ENCODE measurements at places on chromosomes 6 and 20.
A peak's percentile ranks its signal among the peaks of the same experiment; 100 is the strongest.

DNA sequence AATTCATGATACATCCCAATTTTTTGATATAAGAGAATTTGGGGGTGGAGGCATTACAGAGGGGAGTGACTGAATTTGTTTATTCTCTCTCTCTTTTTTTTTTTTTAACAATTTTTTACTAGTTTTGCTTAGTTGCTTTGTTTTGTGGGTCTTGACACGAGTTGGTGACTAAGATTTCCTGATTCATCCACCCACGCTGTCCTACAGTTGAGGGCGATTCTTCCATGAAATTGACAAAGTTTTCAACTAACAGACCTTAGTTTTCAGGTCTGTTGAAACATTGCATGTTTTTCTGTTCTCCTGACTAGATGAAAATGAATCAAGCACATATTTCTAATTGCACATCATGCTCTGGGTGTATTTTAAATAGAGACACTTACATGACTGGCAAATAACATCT lies 613.8 kb downstream of the TFAP2B start:
- DNase-seq, result no peak

- no peak for DNase-seq
Observed at GRCh38 chr6:15452182-15452941, 206.5 kb downstream of the JARID2 start.

DNA sequence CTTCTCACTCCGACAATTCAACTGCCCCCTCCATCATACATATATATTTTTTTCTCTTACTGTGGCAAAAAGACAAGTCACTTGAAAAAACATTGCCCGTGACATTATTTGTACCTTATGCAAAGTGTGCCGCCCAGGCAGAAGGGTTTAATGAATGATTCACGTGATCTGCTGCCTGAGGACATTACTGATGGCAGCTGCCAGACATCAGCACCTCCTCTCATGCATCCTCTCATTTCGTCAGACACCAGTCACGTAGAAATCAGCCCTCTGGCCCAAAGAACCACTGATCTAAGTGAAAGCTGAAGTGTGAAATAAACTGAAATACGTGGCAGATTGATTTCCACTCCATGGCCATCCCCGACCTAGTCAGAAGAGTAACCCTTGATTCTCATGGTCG lies 218.8 kb upstream of the PDE10A start:
- DNase-seq, result no peak

GRCh38 chr6:24666097-24666640 lies 530 bp downstream of the TDP2 start:
- peak; percentile 65 for DNase-seq

- no peak for DNase-seq
Observed at GRCh38 chr6:83978324-83978734, 55.2 kb upstream of the MRAP2 start.

DNA sequence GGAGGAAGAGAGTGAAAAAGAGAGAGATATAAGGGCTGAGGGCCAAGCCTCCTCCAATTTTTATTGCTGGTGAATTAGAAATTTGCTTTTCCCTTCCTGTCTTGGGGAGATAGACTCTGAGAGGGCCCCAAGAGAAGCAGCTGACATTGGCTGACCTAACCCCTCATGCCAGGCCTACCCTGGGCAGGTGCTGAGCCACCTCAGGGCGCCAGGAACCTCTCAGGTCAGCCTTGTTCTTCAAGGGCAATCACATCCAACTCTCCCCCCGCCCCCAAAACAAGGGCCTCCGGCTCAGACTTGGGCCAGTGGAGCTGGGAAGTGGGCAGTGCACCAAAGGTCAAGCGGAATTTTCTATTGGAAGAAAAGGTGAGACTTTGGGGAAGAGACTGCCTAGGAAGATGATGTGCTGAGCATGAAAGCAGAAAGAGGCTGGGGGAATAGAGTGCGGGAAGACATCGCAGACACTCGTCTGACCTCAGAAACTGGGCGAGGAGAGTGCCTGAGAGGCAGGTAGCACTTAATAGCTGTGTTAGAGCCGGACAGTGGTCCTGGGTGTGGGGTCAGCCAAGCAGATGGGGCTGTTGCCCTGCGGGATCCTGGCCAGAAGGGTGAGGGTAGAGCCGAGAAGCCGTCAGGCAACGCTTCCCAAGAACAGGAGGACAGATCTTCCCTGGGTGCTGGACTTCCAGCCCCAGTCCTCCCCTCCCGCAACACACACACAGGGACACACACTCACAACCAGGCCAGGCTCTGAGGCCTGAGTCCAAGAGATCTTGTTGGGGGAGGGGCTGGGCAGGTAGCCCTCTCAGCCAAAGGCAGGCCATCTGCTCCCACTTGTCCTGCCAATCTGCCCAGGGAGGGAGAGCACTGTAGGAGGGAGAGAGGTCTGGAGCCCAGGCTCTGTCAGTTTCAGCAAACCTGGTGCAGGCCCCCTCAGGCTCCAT lies 3.7 kb upstream of the FASTKD5 start:
- DNase-seq, result no peak

DNA sequence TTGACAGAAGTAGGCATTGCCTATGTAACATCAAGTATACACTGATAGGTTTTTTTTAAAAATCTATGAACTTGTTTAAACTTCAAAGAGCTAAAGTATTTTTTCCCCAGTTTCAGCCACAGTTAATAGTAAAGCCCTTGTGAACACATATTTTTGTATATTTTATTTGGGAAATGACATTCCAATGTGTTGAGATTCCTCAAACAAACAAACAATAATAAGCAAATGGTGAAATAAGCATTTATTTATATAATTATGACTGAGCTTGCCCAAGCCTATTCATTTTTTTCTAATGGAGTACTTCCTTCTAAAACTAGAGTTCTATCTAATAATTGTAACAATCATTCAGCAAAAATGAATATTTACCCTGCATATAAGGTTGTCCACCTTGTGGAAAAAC lies 12.5 kb downstream of the SYCP2 start:
- no peak for DNase-seq

DNA sequence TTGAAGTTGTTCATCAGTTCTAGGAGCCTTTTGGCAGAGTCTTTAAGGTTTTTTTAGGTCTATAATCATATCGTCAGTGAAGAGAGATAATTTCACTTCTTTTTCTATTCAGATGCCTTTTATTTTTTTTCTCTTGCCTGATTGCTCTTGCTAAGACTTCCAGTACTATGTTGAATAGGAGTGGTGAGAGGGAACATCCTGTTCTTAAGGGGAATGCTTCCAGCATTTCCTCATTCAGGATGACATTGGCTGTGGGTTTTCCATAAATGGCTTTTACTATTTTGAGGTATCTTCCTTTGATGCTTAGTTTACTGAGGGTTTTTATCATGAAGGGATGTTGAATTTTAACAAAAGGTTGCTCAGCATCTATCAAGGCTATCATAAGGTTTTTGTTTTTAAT lies 109.5 kb downstream of the CLVS2 start:
- no peak for DNase-seq

DNA sequence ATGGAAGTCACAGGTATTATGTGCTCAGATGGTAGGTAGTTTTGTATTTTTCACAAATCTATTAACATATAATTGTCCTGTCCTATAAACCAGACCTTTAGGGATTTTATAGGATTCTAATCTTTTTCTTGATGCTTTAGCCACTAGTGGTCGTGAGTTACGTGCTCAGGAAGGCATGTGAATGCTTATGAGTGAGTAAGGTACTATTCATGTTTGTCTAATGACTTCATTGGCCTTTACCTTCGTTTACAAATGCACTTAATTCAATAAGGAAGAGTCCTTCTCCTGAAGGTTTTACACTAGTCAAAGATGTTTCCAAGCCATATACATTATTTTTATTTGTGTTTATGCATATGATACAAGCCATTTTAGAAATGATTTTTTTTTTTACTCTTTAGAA lies 23.0 kb downstream of the PACRG start:
- no peak for DNase-seq

- no peak for DNase-seq
Observed at GRCh38 chr20:2619961-2620595, 32.4 kb upstream of the NOP56 start.

GRCh38 chr6:558959-559358 lies 97.9 kb downstream of the HUS1B start:
- DNase-seq, result no peak

DNA sequence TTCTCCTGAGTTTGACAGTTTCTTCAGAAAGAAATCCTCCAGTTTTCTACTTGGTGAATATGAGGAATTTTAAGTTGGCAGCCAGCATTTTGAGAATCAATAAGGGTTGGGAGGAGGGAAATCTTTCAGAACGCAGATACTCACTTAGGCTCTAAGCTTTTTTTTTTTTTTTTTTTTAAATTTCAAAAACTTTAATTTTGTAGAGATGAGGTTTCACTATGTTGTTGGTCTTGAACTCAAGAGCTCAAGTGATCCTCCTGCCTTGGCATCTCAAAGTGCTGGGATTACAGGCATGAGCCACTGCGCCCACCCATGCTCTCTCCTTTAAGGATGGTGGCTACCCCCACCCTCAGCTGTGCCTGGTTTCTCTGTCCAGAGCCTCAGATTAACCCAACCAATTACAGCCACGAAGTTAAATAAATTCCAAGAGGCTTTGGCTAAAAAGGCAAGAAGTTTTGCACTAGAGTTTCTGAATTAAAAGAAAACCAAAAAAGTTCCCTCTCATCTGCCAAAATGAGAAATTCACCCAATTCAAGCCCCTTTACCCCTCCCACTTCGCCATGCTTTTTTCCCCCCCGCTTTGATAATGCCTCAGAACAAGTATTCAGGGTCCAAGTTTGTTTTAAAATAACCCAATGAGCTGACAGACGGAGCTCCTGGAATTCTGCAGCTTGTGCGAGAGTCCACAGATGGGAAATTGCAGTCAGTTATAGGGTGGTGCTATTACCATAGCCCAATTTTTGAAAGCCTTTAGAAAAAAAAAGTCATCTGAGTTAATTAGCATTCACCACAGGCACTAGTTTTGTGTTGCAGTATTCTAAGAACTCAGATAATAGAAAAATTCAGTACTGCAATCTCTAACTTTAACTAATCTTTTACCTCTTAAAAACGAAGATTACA lies 94.3 kb upstream of the BEND3 start:
- no peak for DNase-seq

DNA sequence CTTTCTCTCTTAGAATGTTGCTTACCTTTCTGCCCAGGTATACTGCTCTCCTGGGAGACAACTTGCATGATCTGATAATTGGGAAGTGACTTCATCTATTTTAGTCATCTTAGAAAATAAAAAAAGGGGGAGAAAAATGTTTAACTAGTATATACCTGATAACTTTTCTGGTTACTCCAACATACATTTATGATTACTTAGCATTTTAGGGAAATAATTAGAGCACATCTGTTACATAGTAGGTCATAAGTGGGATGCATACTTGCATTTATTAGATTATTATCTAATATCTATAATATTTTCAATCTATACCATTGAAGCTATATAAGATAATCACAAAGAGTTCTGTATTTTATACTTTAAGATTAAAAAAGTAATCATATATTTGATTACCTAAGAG lies 193.9 kb upstream of the EYS start:
- no peak for DNase-seq

DNA sequence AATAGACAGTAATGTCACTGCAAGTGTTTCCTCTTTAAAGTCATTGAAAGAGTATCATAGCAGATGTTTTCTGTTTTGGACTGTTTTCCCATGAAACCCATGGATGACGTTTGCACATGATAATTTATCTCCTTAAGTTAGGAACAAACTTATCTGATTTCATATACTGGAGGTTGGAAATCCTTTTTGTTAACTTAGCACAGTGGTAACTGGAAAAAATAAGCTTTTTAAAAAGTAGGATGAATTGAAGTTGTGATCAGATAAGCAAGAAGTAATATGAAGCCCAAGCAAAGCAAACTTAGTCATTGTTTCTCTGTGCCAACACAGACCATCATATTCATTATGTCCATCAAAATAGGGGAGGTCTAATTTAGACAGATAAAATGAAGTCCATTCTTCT lies 61.6 kb downstream of the PLCB4 start:
- DNase-seq, result no peak

- no peak for DNase-seq
Observed at GRCh38 chr6:117143647-117144046, 121.7 kb upstream of the VGLL2 start.

- peak; percentile 27 for DNase-seq
Observed at GRCh38 chr20:14667226-14667625, 329.8 kb upstream of the FLRT3 start.

- no peak for DNase-seq
Observed at GRCh38 chr6:21586740-21587178, 6.8 kb upstream of the SOX4 start.

GRCh38 chr20:46334303-46334904 lies 26.1 kb upstream of the CDH22 start:
- no peak for DNase-seq

- no peak for DNase-seq
Observed at GRCh38 chr6:131998255-131998982, 47.2 kb upstream of the CCN2 start.

DNA sequence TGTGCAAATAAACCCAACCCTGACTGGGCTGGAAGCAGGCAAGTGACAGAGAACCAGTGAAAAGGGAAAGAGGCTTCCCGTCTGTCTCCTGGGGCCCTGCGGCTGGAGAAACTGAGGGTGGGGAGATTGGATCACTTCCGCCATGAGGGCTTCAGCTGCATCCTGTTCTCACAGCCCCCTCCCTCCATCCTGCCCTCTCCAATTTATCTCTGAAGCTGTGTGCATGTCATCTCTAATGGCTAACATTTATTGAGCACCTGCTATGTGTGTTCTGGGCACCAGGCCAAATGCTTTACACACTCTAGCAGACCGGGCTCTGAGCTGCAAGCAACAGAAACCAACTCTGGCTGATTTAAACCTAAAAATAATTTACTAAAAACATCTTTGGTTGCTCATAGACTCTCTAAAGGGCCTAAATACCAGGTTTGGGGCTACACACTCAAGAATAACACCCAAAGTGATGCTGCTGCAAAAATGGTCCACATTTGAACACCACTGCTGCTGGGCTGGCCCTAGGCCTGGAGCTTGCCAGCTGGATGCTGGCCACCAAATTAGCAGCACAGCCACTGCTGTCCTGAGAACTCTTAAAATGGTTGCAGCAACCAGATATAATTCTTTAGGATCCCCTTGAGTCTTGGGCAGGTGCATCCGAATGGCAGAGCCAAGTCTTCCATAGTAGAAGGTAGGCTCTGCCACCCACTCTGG lies 123.6 kb upstream of the LRFN2 start:
- DNase-seq, result no peak

GRCh38 chr20:17491041-17491440 lies 40.1 kb downstream of the BFSP1 start:
- DNase-seq, result no peak

- no peak for DNase-seq
Observed at GRCh38 chr6:55227862-55228261, 53.5 kb downstream of the HCRTR2 start.

DNA sequence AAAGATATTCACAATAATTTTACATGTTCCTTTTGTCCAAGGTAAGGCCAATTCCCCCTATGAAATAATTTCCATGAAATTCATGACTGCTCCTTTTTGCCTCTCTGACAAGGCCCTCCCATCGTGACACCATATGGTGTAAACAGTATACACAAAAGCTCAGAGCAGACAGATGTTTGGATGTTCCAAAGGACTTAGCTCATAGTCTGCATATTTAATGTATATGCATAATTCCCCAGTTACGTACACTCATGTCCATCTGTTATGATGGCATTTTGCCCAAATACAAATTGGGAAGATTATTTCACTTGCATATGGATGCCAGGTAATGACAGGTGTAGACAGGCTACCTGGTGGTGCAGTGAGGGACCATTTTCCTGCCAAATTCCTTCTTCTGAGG lies 376.5 kb downstream of the KHDRBS2 start:
- DNase-seq, result no peak

GRCh38 chr6:153170511-153170910 lies 39.4 kb upstream of the RGS17 start:
- no peak for DNase-seq

- DNase-seq, result no peak
Observed at GRCh38 chr6:159926542-159927203, 35.9 kb downstream of the MAS1 start.

- no peak for DNase-seq
Observed at GRCh38 chr6:28824793-28825731, 98.7 kb downstream of the TRIM27 start.

Data from kidney (tissue), 22 donors.